AG09309 (cell line): ENCODE measurements at places on chromosomes 6 and 20.

DNA sequence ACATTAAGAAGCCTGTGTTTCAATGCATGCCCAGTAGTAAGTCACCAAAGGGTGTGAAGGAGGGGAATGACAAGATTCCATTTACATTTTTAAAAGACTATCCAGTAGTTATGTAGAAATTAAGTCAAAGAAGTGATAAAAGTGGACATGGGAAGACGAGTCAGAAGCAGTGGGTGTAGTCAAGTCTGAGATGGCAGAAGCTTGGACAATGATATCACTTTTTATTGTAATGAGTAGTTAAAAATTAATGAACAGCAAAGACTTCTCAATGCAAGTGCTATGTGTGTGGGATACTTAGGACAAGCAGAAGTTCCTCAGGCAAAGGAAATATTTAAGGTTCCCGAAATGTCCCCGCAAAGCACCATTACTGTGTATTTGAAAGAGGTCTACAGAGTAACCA is 156.0 kb downstream of the DST start:
- no peak for DNase-seq

GRCh38 chr6:136628996-136629395 is 78.8 kb upstream of the MAP7 start:
- DNase-seq = no peak

DNA sequence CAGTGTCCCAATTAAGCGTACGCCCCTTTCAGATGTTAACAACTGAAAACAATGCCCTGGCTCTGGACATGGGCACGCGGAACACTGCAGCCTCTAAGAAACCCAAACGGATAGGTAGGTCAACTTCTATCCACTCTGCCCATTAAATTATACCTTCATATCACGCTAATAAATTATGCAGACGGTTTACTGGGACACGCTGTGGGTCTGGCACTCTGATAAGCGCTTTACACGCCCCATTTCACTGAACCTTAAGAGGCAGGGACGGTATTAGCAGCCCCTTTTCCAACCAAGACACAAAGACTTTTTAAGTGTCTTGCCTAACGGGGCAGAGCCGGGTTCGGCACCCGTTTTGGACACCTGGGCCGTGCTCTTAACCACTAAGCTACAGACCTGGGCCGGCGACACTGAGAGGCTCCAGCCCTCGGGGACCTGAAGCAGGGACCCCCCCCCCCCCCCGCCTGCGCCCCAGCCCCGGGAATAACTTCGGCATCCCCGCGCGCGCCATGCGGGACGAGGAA is 744 bp downstream of the STAU1 start:
- no peak for DNase-seq

DNA sequence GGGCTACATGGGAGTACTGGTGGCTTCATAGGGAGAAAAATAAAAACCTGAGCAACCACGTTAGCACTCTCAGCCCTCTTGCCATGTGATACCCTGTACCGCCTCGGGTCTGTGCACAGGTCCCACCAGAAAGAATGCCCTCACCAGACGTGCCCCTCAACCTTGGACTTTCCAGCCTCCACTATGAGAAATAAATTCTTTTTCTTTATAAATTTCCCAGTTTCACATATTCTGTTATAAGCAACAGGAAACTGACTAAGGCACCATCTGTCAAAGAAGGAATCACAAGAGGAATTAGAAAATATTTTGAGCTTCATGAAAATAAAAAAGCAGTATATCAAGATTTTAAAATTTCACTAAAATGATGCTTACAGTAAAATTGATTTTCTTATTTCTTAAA is 168.4 kb upstream of the BMP5 start:
- no peak for DNase-seq

DNA sequence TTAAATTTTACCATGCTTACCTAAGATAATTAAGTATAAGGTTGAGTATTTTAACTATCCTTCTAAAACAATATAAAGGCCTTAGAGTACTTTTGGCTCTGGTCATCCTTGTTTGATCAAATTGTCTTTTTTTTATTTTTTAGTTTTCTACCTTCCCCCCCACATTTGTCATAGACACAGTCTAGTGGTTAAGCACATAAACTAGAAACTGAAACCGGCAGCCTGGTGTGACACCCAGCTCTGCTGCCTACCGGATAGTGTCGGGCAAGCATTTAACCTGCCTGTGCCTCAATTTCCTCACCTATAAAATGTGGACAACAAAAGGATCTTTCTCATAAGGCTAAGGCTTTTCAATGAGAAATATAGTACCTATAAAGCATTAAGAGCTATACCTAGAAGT is 21.6 kb upstream of the TULP4 start:
- no peak for DNase-seq

GRCh38 chr6:157268396-157268795 is 54.9 kb downstream of the TMEM242 start:
- DNase-seq = no peak

DNA sequence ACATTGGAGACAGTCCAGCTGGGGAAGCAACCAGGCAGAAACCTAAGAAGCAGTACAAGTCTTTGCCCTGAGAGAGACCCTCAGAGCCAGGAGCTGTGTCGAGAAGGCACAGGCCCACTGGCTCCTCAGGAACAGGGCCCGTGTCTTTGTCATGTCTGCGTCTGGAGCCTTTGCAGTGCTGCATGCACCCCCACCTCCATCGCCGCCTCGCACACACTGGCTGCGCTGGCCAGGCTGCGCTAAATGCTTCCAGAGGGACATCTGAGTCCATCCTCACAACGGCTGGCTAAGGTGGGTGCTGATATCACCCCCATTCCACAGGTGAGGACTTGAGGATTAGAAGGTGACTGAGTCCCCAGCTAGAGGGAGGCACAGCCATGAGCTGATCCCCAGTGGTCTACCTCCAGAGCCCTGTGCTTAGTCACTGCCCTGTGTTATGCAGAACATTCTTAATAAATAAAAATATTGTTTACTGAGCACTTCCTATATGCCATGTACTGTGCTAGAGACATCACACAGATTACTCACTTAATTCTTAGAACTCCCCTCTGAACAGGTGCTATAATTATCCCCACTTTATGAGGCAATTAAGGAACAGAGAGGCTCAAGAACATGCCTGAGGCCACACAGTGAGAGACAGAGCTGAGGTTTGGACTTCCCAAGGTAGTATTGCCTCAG is 27.6 kb downstream of the GABRR2 start:
- no peak for DNase-seq

DNA sequence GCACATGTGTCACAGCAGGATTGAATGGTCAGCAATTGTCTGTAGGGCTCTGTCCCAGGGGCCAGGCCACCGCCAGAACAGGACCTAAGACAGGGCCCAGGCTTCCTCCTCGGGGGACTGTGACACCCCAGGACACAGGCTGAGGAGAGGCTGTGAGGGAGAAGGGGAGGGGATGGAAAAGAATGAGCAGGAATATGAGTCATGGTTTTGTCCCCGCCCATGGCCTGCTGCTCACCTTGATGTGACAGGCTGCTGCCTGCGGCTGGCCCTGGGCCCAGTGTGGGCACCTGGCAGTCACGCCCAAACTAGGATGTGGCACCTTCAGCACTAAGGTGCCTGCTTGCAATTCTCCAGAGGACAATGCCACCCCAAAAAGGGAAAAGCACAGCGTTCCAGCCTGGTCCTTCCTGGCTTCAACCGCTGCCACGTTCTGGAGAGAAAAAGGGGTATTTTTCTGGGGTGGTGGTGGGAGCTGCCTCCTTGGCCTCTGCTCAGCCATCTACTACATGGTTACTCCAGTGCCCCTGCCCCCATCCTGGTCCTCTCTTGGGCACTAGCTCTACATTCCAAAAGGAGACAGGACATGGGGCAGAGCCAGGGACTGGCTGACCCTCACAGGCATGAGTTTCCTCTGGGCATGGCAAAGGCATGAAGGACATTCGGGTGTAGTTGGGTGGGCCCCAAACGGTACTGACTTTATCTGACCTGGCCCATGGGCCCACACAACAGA is 93.4 kb downstream of the SLC22A23 start:
- DNase-seq = no peak
